ENCODE measurements at places on chromosomes 16 and 17.

GRCh38 chr16:56050916-56051315, 140.4 kb upstream of the GNAO1 start:
- no peak for DNase-seq

GRCh38 chr17:39841134-39841683, 22.9 kb downstream of the IKZF3 start:
- DNase-seq, result no peak

DNA sequence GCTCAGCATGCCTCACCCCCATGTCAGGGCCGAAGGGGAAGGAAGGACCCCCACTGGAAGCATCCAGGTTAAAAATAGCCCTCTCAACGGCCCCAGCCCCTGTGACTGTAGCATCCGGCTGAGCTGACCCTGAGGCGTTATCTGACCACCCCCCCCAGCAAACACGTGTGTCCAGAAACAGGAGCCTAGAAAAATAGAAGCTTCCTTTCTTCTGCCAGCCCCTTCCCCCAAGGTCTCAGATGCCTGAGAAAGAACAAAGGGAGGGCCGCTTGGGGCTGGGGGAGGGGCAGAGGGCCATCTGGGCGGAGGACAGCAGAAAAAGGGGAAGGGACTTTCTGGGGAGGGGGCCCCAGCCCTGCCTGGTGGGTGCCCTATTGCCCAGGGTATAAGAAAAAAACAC, 55.8 kb downstream of the ACTG1 start:
- DNase-seq, result no peak

- DNase-seq, result no peak
Measured at GRCh38 chr17:80773243-80773991, 218.2 kb upstream of the CHMP6 start.

Data from AG09319 (cell line).